Activated CD4-positive, alpha-beta T cell treated with anti-CD3 and anti-CD28 coated beads for 1 hour (primary cell): ENCODE measurements at places on chromosomes 7 and 10.

DNA sequence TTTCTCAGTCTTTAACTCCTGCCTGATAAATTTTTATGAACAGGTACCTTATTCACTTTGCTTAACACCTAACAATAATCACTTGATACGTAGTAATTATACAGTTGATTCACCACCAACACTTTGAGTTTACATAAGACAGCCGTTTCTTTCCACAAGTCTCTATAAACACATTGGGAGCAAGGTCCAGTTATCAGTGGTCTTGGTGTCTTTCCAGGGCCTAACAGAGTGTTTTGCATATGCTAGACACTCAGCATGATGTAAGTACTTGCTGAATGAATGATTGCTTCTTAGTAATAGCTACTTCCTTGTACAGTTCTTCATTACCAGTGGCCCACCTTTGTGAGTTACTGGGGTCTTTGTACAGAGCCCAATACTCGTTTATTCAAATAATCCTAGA is 6.4 kb downstream of the CLDN12 start:
- DNase-seq = no peak

GRCh38 chr10:83698899-83699298 is 440.4 kb upstream of the GHITM start:
- DNase-seq = no peak

- no peak for DNase-seq
These were observed 18.7 kb upstream of the NCAPG2 start for GRCh38 chr7:158723266-158723665.

GRCh38 chr10:107546284-107546683 is 381.8 kb upstream of the SORCS1 start:
- no peak for DNase-seq

- no peak for DNase-seq
These were observed 2.0 kb downstream of the KCNMA1 start for GRCh38 chr10:77635402-77636227.

DNA sequence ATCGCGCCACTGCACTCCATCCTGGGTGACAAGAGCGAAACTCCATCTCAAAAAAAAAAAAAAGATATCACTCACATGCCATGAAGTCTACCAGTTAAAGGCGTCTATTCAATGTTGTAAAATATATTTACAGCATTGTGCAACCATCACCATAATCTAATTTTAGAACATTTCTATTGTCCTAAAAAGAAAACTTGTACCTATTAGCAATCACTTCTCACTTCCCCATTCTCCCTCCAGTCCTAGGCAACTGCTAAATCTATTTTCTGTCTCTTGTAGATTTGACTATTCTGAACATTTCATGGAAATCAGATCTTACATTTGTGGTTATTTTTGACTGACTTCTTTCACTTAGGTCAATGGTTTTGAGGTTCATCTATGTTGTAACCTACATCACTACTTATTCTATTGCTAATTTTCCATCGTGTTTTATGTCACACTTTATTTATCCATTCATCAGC is 25.2 kb upstream of the OTUD1 start:
- no peak for DNase-seq

- DNase-seq = no peak
These were observed 183.9 kb upstream of the WDR11 start for GRCh38 chr10:120667276-120667675.

- no peak for DNase-seq
These were observed 252.6 kb downstream of the SEC23IP start for GRCh38 chr10:120145107-120145506.

DNA sequence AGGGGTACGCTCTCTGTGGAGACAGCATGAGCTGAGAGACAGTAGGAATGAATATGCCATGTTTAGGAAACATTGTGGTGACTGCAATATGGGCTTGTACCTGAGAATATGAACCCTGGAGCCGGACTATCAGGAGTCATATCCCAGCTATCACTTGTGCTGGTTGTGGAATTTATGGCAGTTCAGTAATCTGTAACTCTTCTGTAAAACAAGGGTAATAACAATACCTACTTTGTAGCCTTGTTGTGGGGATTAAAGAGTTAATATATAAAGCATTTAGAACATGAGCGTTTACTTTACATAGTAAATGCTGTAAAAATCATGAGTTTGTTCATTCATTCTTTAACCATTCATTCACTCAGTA is 44.4 kb downstream of the EXOC6 start:
- no peak for DNase-seq

GRCh38 chr7:4822677-4823076 is 39.2 kb downstream of the PAPOLB start:
- DNase-seq = no peak

- no peak for DNase-seq
These were observed 262.2 kb downstream of the ETV1 start for GRCh38 chr7:13727279-13727678.

DNA sequence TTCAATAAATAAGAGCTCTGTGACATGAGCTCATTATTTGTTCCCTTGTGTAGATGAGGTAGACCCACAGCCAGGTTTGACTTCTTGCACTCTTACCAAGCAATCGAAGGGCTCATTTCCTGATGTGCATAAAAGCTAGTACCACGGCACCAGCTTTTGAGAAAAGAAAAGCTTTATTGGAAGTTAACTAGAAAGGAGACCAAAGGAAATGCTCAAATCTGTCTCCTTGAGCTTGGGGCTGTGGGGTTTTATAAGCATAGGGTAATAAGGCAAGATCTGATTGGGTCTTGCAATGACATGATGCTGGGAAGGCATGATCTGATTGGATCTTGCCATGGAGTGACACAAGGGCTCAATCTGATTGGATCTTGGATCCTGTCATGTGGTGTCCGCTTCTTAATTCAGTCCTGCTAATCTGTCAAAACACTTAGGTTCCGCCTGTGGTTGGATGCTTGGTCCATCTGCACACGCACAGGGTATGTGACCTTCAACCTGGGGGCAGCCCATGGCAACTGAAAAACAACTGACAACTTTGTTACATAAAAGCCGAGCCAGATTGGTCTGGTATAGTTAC is 47.8 kb upstream of the FRMD4A start:
- DNase-seq = no peak

GRCh38 chr10:85794553-85794952 is 572.0 kb downstream of the GRID1 start:
- no peak for DNase-seq

DNA sequence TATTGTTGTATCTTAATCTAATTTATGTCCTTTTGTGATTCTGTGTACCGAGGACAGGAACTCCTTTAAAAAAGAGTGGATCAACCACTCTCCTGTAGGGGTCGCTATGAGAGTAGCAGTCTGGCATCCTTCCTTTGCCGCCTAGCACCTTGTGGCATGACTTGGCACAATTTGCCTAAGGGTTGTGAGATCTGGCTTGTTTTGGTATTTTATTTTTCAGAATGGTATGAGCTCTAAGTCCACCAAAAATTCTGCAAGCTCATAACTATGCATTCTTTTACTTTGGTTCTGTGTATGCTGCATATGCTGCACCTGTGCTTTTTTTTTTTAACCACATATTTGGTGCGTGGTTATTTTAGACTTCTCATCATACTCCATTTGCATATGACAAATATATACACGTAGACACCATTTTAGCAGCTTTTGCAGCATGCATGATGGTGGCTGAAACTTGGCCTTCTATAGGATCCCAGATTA is 112.8 kb downstream of the CDK14 start:
- DNase-seq = no peak

GRCh38 chr7:881441-882234 is 5.3 kb downstream of the GET4 start:
- DNase-seq = no peak

DNA sequence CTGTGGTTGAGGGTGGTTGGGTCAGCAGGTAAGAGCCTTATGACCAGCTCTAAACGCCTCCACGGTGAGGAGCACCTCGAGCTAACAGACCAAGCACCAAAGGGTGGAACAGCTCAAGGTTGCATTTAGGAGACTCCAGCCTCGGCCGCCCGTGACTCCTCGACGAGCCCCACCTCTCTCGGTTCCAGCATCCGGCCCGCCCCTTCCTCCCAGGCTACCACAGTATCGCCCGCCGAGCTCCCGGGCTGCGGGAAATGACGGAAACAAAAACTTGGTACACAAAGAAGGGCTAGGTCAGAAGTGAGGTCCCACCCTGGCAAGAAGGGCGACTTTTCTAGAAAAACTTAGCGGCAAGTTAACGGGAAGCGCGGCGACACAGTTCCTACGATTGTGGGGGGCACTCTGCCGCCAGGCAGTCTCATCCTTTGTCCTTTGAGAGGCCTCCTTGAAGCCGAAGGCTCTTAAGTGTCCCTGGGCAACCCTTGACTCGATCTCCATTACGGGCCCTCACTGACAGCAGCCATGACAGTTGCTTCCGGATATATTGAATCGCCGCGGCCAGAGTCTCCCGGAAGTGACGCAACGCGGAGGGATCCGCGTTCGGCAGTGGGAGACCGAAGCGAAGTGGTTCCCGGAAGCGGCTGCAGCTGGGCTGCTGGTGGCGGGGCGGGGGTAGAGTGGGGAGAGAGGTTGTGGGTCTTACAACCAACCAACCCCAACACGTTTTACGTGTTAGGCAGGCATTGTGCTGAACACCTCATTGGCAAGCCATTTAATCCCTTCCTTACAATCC is 40.2 kb upstream of the ZNF518A start:
- peak; percentile 89 for DNase-seq

DNA sequence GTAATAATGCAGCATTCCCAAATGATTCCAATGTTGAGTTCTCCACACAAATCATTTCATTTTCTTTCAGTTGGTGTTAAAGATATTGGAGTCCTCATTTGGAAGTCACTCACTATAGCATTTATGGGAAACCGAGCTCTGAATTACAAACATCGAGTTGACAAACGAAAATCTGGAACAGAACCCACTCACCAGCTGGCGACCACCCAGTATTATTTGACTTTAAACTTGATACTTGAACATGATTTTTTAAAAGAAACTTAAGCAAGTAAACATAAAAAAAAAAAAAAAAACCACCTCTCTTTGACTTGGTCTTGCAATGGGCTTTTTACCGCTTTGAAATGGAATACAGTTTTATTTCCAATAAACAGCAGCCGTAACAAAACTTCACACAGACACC is 576.6 kb upstream of the C7orf33 start:
- DNase-seq = no peak

DNA sequence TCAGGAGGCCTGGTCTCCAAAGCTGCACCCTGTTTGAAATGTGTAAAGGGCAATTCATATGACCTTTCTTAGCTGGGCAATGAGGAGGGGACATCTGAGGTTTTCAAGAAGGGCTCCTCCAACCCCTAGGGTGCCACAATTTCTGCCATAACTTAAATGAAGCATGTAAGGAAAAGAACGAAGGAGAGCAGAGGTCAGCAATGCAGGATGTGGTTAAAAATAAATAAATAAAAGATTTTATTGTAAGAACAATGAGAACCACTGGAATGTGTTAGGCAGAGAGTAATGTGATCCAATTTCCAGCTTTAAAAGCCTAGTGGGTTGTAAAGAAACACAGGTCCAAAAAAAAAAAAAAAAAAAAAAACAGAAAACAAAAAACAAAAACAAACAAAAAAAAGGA is 673.1 kb downstream of the TNS3 start:
- DNase-seq = no peak

DNA sequence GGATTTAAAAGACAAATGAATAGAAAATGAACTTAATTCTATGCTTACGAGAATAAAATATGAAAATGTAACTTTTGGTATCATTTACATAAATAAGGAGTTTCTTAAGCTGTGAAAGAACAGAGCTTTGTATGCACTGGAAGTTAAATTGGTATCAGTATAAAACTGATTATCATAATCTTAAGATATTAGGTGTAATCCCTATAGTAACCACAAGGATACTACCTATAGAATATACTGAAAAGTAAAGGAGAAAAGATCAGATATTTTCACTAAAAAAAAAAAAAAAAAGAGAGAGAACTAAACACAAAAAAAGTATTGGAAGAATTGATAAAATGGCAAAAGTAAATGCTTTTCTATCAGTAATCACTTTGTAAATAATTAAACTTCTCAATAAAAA is 100.1 kb downstream of the TWIST1 start:
- DNase-seq = no peak

DNA sequence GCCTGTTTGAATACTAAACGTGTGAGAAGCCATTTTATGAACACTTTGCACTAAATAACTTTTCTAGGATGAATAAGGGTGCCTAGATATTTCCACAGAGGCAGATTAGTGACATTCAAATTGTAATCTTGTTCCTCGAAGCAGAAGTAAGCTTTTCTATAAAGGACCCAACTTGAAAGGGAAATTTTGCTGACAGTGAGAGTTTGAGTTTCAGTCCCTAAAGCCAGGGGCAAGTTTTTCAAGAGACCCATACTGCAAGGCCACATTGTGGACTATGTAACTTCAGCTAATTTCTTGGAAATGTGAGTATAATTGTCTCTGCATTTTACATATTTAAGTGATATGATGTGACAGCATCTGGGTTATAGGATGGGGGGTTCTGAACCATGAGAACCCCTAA is 387.2 kb upstream of the ETV1 start:
- DNase-seq = no peak

- DNase-seq = no peak
These were observed 31.5 kb downstream of the MTURN start for GRCh38 chr7:30166155-30166840.

GRCh38 chr10:33621101-33621500 is 286.6 kb upstream of the NRP1 start:
- DNase-seq = no peak

- DNase-seq = no peak
These were observed 28.0 kb downstream of the DNAJC1 start for GRCh38 chr10:21975378-21975990.

GRCh38 chr7:15853832-15854470 is 167.5 kb upstream of the MEOX2 start:
- no peak for DNase-seq

- no peak for DNase-seq
These were observed 20.4 kb downstream of the SH2B2 start for GRCh38 chr7:102306916-102307677.

DNA sequence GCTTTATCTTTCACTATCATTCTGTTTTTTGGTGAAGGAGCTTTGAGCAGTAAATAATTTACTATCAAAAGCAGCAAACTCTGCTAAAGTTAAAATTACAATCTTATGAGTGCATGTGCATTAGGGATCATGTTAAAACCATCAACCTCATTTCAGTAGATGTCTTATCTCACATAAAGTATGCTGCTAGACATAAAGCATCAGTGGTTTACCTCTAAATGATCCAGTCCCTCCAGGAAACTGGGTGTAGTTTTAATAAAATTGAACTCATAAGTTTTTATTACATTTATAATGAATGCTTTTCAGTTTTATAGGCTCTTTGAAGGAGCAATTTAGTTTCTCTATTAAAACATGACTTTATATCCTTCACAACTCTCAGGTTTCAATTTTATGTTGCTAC is 108.7 kb downstream of the LRRN3 start:
- DNase-seq = no peak

DNA sequence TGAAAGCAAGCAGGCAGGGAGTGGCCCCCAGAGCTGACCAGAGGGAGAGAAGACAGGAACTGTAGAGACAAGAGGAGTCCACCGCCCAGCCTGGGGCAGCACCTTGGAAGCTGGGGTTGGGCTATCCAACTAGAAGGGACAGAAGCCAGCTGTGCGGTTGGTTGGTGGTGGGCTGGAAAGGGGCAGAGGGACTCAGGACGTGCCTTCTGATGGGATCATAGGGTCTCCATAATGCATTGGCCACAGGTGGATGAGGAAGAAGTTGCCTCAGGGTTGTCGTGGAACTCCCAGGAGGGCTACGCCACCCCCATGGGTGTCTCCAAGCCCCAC is 114.0 kb upstream of the RET start:
- DNase-seq = no peak

GRCh38 chr7:33039257-33039902 is 23.2 kb downstream of the NT5C3A start:
- DNase-seq = no peak
